ENCODE measurements at places on chromosomes 12 and 14. TPM values are rescaled to one million over a fixed set of nuclear protein-coding genes. Genes with fewer than 3 reads are reported as not detected.

The ACSM4 gene
- not detected for polyA plus RNA-seq

DNA sequence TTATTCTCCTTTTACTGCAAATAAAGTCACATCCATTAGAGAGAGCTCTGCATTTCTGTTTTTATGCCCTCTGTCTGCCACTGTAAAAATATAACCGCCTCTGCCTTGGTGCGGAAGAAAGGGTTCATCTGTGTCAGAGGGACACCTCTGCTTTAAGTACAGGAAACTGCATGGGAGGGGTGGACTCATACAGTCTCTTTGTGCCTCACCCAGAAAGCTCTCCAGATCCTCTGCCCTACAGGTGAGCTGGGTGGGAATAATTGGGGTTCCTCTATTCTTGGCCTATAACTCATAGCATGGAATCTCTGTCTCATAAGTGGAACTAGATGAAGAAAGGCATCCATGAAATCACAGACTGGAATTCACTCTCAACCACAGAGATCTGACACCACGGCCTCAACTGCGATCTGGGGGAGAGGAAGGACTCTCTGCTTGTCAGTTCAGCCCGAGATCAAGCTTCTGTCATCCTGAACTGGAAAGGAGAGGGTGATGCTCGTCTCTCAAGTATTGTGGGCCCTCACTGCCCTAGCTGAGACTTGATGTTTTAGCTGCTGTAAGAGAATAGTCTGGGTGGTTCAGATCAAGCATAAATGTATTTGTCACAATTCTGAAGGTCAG, 702.3 kb downstream of the TMEM121 start:
- peak; percentile 80 for DNase-seq

DNA sequence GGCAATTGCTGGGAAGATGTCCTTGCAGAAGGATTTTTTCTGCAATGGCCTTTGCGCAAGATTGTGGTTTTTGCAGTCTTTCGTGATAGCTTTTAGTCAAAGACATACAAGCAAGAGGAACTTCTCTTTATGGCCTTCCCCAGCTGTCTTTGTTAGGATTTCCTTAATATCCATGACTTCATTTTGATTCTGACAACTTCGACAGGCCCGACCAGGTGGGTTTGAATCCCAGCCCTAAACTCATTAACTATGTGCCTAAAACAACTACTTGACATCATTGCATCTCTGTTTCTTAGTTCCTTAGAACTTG, 13.3 kb upstream of the VRK1 start:
- DNase-seq, result no peak

The SLC7A7 gene
- polyA plus RNA-seq, result 0.26 TPM

GRCh38 chr12:24233519-24234246, 284.2 kb upstream of the SOX5 start:
- DNase-seq, result no peak

GRCh38 chr12:131862084-131862441, 32.4 kb upstream of the ULK1 start:
- DNase-seq, result no peak

DNA sequence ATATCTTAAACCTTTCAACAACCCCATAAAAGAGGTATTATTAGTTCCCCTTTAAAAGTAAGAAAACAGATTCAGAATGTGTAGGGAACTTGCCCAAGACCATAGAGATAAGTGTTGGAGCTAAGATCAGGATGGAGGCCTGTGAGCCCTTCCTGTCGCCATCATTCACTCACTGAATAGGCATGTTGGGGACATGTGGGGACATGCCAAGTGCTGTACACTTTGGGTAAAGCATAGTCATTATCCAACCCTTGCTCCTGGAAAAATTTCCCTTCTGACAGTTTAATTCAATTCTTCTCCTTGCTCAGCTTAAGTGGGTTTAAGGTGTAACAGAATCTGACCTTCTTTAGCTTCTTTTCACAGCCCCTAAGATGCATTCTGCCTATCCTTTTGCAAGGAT, 28.0 kb upstream of the C12orf42 start:
- DNase-seq, result no peak

The SERPINA1 gene
- polyA plus RNA-seq, result 0.64 TPM

DNA sequence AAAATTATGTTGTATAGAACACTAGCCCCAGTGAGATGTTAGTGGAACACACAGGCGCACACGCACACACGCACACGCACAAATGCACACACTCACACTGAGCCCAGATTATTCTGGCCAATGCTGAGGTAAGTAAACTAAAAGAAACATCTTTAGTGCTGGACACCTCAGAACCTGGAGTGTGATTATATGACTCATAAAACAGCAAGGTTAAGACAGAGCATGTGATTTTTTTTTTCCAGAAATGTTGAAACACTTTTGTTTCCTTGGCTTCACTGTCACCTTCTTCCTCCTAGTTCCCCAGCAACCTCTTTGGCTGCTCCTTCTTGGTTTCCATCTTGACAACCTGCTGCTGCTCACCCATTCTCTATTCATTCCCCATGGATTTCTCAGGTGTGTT, 141.0 kb upstream of the ALG10B start:
- DNase-seq, result no peak

GRCh38 chr14:69152181-69152901, 578 bp downstream of the DCAF5 start:
- peak; percentile 76 for DNase-seq

The SLC4A8 gene
- polyA plus RNA-seq, result 0.52 TPM

The CIROP gene
- polyA plus RNA-seq, result not detected

The CLEC6A gene
- polyA plus RNA-seq, result not detected

The WDHD1 gene
- 3.8 TPM for polyA plus RNA-seq

DNA sequence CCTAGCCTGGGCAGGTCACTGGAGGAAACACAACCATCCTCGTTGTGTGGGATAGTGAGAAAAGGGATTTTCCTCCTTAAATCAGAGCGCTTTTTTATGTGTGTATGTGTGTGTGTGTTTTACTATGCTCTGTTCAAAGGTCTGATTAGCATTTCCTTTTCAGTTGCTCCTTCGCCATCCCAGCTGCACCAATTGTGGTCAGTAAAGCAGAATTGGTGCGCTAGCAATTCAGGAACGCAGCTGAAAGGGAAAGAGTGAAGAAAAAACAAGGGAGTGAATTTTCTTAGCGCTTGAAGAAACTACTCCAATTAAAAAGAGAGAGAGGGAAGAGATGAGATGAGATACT, 173.3 kb upstream of the PARP11 start:
- DNase-seq, result no peak

GRCh38 chr12:115312901-115313300, 628.9 kb upstream of the TBX3 start:
- DNase-seq, result no peak

The ACRBP gene
- polyA plus RNA-seq, result 0.50 TPM

The PIK3C2G gene
- polyA plus RNA-seq, result not detected

GRCh38 chr12:100499416-100499815, 25.8 kb downstream of the NR1H4 start:
- no peak for DNase-seq

DNA sequence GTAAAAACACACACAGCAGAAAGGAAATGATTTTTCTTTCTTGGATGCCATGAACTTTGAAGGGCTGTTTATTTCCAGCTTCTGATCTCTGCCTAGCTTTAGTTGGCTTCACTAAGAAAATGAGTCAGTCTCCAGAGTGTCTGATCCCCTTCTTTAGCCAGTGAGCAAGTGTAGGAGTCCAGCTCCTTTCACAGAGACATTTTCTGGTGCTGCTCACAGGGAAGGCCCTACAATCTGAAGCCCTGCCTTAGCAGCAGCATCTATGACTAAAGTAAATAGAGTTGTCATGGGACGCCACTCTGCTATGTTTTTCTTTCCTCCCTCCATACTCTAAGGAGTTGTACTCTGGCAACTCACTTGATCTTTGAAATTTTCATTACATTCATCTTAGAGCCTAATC, 103.5 kb downstream of the RPAP3 start:
- no peak for DNase-seq

GRCh38 chr14:20295067-20295466, 10.7 kb downstream of the TTC5 start:
- DNase-seq, result no peak

The SDR9C7 gene
- not detected for polyA plus RNA-seq

- DNase-seq, result no peak
Observed at GRCh38 chr14:59836116-59836515, 34.5 kb downstream of the RTN1 start.

The CLEC14A gene
- not detected for polyA plus RNA-seq

The FAM90A1 gene
- polyA plus RNA-seq, result not detected

- no peak for DNase-seq
Observed at GRCh38 chr12:4958697-4959375, 49.1 kb downstream of the KCNA1 start.

All from naive thymus-derived CD8-positive, alpha-beta T cell (primary cell).